Renal cortical epithelial cell (primary cell): ENCODE measurements at places on chromosomes 7 and 10.
A peak's percentile ranks its signal among the peaks of the same experiment; 100 is the strongest.

DNA sequence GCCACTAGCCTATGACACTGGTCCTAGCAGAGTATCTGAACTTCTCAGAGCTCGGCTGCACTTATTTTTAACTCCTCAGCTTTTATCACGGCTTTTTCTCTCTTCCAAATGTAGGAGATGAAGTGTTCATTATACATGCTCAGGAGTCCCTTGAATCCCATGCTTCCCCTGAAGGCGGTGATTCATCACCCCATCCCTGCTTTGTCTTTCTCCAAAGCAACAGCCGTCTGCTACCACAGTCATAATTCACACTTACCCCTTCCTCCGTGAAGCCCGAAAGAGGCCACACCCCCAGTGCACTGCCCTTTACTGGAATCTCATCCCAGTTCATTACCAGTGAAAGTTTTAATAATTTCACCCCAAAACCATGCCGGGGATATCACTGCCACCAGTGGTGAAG is 301.5 kb upstream of the SHH start:
- DNase-seq = peak; percentile 23

- peak; percentile 25 for DNase-seq
Observed at GRCh38 chr7:81260152-81260551, 341.3 kb upstream of the SEMA3C start.

DNA sequence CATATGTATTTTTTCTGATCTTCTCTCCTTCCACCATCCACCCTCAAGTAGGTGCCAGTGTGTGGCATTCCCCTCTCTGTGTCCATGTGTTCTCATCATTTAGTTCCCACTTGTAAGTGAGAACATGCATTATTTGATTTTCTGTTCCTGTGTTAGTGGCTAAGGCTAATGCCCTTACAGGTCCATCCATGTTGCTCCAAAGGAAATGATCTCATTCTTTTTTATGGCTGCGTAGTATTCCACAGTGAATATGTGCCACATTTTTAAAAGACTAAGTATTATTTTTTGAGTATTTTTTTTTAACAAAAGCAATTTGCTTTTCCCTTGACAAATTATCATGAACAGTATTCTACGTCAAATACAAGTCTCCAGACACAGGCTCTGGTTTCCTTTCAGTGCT is 86.4 kb upstream of the ZNF746 start:
- DNase-seq = no peak

DNA sequence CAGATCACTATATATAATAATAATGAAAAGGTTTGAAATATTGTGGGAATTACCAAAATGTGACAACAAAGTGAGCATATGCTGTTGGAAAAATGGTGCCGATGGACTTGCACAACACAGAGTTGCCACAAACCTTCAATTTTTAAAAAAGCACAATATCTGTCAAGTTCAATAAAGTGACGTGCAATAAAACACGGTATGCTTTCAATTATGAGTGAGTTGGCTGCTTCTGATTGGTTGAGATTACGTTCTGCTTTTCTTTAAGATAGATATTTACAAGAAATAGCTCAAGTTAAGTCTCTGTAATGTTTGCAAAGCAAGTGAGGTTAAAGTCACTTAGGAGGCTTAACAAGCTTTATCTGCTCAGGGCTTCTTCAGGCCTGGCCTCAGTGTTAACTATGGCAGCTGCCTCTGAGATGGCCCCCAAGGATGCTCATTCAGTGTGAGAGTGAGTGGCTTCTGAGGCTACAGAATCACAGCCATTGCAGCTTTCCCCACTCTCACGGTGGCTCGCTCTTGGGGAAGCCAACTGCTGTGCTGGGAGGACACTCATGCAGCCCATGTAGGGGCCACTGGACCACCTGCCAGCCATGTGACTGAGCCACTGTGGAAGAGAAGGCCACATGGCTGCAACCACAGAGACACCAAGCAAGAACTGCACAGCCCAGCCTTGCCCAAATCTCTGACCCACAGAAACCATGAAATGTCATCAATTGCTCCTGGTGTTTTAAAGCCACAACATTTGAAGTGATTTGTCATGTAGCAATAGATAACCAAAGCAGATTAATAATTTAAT is 78.3 kb upstream of the TMEM72 start:
- no peak for DNase-seq

GRCh38 chr7:12066521-12066920 is 144.6 kb upstream of the TMEM106B start:
- peak; percentile 83 for DNase-seq

DNA sequence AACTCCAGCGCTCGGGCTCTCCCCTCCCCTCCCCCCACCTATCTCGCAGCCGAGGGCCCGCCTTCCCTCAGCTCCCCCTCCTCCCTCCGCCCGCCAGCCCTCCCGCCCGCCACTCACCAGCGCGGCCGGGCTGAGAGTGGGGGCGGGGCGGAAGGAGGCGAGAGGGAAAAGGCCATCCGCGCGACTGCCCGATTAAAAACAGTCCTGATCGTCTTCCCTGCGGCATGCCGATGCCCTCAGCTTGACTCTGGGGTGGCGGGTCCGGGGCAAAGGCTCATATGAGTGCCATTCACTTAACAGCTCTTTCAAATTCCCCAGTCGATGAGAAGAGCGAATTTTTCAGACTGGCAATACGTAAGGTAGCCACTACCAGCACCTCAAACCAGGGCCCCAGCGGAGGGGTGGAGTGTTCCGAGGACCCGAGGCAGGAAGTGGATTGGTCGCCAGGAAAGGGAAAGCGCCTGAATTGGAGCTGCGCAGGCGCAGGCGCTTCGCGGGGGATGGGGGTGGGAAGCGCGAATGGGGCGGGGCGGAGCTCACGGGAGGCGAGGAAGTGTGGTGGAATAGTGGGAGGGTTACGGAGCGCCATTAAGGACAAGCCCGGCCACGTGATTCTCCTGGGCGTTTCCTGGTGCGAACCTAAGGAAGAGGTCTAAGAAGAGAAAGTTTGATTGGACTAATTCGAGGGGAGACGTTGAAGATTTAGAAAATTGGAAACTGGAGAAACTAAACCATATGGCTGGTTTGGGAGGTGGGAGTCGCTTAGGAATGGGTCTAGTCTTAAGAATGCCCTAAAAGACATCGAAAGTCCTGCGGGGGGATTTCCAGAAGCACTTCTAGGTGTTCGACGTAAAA is at the start of gene UPF2:
Gene UPF2 (minus strand): TSS at position 13 of the 855 bp plus-strand sequence. CDS start 7,386 bp downstream, outside the sequence.
- DNase-seq = peak; percentile 95

DNA sequence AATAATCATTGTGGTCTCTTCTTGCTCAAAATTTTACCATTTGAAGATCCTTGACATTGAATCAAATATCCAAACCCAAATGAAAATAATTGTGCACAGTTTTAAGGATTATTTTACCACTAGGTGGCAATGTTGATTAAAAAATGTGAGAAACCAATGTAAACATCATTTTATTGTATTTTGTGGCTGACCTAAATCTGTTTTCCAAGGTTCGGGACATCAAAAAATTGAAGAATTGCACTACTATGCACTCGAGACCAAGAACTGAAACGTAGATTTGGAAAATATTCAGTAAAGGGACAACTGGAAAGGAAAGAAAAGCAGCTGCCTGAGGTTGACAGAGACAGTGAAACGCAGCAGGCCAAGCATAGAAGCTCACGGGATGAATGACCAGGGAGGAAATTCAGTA is 259.3 kb downstream of the SNX13 start:
- DNase-seq = peak; percentile 64

- DNase-seq = peak; percentile 96
Observed at GRCh38 chr10:65861249-65861648, 1064.6 kb upstream of the LRRTM3 start.

GRCh38 chr7:106568680-106569499 is 92.1 kb downstream of the CCDC71L start:
- DNase-seq = peak; percentile 98

DNA sequence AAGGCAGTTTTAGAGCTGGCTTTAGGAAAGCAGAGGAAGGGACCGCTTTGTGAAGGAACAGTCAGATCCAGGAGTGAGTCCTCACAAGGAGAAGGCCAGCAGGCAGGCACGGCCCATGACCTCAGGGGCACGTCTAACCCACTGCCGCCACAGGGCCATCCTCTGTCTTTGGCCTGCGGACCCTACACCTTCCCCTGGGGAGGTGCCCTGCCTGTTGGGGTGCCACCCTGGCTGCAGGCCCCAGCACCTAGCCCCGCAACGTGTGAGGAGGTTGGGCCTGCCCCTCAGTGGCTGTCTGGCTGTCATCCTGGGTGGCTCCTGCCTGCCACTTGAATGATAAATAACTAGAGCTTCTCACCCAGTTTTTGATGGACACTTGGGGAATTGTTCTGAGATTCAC is 31.0 kb upstream of the TRIM8 start:
- DNase-seq = no peak

- no peak for DNase-seq
Observed at GRCh38 chr7:100048680-100049079, 894 bp upstream of the ZSCAN21 start.

DNA sequence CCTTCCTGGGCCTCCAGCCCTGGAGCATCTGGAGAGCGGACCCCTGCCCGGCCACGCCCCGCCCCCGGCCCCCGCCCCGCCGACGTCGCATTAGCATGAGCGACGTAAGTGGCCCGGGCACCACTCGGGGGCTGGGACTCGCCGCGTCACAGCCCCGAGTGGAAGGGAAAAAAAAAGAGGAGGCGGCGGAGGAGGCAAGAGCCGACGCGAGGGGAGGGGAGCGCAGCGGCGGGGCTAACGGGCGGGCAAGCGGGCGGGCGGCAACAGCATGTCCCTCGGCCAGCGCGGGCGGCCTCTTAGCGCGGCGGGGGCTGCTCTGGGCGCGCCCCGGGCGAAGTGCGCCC is at the start of gene SLC18A3:
Gene SLC18A3 (plus strand): TSS at position 197 of the 344 bp plus-strand sequence. CDS start 431 bp downstream, outside the sequence.
- DNase-seq = no peak

- DNase-seq = no peak
Observed at GRCh38 chr7:107045195-107045960, 873 bp downstream of the PRKAR2B start.

DNA sequence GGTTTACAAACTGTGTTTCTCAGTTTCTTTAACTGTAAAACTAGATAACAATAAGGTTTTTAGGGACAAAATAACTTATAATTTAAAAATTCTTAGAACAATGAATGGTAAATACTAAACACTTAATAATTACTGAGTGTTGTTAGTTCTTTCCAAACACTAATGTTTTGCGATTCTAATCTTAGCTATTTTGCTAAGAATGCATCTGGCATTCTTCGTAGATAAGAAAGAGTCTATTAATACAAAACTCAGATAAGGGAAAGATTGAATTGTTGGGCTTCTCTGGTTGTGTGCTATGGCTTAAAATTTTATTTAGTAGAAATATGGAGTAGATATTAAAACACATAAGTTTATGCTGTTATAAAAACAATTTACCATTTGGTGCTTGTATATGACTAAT is 45.4 kb downstream of the TMEM229A start:
- DNase-seq = no peak

DNA sequence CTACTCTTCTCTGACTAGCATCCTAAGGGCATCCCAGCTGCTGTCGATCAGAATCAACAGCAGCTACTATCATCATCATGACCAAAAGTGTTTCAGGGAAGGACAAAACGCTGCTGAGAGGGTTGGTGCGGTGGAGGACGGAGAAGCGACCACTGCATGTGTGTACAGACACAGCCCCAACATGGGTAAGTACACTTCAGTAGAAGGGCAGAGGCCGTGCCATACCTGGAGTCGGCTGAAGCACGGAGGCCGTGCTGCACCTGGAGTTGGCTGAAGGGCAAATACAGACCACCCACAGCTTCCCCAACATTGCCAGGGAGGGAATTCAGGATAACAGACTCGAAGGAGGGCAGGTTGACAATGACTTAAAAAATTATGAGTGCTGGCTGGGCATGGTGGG is 67.8 kb upstream of the CYTH3 start:
- DNase-seq = no peak

DNA sequence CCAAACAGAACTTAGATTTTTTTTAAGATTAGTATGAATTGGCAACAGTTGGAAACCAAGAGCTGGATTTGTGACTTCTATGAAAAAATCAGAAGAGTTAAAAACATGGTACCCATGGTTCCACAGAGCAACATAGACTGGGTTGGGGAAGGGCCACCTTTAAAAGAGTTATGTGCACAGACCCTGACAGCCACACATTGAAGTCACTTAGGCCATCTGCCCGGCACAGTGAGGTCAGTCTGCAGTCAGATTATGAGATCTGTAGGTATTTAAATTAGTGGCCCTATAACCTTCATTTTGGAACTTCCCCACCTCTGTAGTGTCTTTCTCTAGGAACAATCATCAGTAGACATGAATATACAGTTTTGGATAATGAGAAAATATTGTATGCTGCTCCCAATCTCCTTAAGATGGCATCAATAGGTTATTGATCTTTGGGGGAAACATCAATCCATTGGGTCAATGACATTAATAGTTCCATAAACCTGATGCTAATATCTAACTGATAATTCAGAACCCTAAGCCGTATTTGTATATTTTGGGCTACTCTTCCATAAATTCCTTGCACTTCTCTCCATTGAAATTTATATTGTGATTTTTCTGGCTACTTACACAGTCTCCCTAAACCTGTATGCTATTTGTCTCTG is 7.0 kb downstream of the ANKRD1 start:
- DNase-seq = no peak

DNA sequence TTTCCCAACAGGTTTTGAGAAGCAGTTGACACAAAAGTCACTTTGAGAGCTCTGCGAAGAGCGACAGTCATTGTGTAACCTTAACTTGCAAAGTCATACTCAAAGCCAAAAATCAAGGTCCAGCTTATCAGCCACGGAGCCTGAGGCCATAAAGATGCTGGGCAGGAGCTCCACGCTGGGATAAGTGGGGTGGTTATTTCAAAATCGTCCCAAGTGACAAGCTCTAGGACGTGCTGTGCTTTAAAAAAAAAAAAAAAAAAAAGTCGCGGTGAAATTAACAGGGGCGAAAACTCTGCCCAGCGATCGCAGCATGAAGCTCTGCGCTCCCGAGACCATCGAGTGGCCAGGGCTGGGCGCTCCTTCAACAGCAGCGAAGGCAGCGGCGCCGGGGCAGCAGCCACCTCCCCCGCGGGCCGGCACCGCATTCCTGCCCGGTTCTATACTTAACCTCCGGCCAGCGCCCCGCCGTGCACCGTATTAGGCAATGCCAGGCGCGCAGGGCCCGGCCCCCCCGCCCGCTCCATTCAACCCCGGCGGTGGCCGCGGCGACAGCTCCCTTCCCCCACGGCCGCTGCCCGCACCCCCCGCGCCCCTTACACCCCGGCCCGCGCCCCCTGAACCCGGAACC is 657 bp downstream of the HACD1 start:
- peak; percentile 34 for DNase-seq

DNA sequence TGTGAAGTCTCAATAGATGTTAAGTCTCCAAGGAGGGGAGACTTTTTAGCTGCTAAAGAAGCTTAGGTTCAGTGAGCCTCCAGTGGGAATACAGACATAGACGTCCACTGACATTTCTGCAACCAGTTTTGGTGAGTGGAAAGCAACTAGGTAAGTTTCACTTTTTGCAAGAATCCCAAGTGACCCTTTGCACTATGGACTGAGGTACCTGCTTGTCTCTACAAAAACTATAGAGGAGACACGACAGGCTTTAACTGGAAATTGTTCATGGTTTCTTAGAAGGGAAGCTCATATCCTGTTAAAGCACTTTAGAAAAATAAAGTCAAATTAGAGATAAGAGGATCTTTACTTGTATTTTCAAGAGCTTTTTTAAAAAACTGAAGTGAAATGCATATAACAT is 38.6 kb downstream of the GBF1 start:
- no peak for DNase-seq

- DNase-seq = no peak
Observed at GRCh38 chr10:77380191-77380590, 257.4 kb downstream of the KCNMA1 start.

- no peak for DNase-seq
Observed at GRCh38 chr7:142440906-142441411, 183.1 kb upstream of the PRSS58 start.
